AG09309 (cell line): ENCODE measurements at places on chromosomes 1 and 21.

DNA sequence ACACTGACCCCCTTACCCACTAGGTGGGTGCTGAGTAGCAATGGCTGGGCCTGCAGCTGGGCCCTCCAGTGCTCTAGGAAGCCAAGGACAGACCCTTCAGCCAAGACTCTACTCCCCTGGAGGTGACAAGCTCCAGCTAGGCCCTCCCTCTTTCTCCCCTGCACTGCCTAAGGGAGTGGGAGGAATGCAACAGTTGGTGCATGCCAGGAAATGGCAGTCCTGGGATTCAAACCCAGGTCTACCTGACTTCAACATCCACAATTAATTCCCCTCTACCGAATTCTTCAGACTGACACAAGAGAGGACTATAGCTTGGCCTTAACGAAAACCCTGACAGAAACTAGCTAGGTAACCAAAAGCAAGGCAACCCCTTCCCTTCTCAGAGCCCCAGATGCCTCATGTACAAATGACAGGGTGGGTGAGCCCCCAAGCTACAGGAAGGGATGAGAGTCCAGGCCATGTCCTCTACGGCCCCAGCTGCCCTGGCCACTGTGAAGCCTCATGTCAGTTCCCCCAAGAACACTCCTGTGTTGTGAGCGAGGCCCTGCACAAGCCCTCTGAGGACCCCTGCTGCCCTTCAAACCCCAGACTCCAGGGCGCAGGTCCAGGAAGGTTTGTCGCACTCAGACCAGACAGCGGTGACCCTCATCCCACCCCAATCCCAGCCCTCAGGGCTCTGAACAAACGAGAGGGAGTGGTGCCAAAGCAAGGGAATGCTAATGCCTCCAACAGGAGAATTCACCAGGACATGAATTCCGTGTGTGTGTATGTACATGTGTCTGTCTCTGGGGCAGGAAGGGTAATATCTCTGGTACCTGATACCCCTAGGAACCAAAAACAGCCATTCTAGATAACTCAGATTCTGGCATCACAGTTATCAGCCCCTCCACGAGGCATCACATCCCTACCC is 92.3 kb downstream of the MRPL37 start:
- no peak for DNase-seq

DNA sequence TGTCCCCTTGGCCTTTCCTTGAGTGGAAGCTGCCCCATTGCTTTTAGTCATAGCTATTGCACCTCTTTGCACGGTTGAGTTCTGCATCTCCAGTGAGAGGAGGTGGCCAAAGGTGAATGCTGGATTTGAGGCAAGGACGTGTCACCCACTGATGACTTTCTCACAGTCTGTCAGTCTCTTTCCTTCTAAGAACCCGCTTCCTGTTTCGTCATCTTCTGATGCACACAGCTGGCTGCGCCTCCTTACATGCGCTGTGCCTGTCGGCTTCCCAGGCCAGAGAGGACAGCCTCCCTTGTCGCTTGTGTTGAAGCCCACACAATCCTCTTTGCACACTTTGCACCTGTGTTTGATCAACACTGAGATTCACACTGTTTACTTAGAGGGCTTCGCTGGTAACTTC is 41.8 kb upstream of the PWP2 start:
- no peak for DNase-seq

GRCh38 chr1:167220537-167221125 is at the start of gene POU2F1:
TSS of gene POU2F1 (plus strand) at chr1:167220886. CDS start at chr1:167220898, 12 bp downstream.
- DNase-seq, result peak; percentile 87

DNA sequence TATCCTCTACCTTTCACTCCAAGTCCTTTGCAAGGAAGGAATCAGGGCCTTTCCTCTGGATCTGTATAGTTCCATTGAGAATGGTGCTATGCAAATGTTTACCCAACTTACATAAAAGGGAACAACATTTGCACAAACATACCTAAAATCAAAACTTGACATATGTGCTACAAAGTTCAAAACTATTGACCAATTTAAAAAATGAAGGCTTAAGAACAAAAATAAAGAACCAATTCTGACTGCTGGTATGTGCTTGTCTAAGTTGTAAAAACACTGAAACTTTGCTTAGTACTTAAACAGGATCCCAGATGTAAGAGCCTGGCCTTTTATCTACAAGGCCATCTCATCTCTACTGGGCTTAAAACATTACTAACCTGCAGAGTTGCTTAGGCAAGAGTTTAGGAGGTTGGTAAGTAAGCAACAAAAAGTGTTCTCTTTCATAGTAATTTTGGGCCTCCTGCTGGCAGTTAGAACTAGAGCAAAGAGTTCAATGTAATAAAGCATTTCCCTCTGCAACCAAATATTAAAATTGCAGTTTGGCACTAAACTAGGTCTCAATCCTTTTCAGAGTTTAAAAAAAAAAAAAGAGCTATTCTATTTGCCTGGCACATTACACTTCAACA is 2.0 kb downstream of the SCMH1 start:
- DNase-seq, result peak; percentile 57

DNA sequence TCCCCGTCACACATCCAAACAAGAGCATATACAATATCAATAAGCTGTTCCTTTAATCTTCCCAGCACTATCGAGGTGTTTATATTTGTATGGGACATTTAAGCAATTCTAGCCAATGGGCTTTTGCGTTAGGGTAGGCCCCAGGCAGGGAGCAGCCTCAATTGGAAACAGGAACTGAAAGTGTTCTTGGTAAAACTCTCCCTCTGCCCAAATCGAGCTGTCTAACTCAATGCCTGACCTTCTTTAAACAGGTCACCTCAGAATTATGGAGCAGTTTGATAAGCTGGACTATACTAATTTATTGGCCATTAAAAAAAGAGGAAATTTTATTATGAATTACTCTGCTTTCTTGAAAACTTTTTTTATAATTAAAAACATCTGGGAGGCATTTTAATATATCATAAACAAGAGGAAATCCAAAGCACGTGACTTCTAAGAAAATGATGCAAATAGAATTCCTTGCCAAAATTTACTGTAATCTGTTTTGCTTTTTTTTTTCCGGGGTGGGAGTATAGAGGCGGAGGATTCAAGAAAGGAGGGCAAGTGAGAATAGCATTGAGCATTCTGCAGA is 498.1 kb downstream of the LMO4 start:
- peak; percentile 37 for DNase-seq

DNA sequence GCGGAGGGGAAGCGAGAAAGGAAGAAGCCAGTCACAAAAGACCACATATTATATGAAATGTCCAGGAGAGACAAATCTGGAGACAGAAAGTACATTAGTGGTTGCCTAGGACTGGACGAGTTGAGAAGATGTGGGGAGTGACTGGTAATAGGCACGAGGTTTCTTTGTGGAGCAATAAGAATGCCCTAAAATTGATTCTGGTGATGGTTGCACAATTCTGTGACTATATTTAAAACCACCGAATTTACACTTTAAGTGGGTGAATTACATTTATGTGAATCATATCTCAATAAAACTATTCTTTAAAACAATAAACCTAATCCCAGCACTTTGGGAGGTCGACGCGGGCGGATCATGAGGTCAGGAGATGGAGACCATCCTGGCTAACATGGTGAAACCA is 63.1 kb downstream of the ZNF281 start:
- peak; percentile 95 for DNase-seq

- DNase-seq, result peak; percentile 31
Measured at GRCh38 chr21:34603002-34603709, 11.8 kb downstream of the RCAN1 start.

GRCh38 chr1:27489501-27489972 is 430 bp downstream of the WASF2 start:
- no peak for DNase-seq
